ENCODE measurements at places on chromosomes 1 and 21.

- DNase-seq = no peak
Observed at GRCh38 chr1:32919811-32920733, 18.9 kb upstream of the TMEM54 start.

DNA sequence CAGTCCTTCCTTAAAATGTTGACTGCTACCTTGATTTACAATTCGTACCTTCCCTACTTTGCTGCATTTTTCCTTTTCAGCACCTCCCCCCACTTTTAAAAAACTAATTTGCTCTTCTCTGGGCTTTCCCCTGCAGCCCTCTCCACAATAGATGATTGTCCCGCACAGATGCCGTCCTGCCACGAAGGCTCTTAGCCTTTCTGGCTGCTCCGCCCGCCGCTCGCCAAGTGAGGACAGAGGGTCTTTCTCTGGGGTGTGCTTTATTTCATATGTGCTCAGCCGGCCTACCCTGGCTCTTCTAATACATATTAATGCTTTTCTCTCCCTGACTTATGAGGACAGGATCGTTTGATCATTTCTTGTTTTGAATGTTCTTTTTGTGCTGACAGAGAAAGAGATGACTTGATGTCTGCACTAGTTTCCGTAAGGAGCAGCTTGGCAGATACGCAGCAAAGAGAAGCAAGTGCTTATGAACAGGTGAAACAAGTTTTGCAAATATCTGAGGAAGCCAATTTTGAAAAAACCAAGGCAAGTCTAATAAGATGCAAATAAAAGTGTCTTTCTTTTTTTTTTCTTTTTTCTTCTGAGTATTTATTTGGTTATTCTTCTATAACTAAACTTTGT is 60.6 kb downstream of the SDCCAG8 start:
- no peak for DNase-seq

GRCh38 chr1:207428783-207429182 is 25.3 kb upstream of the CR2 start:
- no peak for DNase-seq

DNA sequence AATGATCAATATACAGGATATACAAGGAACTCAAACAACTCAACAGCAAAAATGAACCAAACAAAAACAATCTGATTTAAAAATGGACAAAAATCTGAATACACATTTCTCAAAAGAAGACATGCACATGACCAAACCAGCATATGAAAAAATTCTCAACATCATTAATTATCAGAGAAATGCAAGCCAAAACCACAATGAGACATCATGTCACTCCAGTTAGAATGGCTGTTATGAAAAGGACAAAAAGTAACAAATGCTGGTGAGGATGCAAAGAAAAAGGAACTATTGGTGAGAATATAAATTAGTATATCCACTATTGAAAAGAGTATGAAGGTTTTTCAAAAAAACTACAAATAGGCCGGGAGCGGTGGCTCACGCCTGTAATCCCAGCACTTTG is 42.0 kb downstream of the FCRL3 start:
- DNase-seq = no peak

DNA sequence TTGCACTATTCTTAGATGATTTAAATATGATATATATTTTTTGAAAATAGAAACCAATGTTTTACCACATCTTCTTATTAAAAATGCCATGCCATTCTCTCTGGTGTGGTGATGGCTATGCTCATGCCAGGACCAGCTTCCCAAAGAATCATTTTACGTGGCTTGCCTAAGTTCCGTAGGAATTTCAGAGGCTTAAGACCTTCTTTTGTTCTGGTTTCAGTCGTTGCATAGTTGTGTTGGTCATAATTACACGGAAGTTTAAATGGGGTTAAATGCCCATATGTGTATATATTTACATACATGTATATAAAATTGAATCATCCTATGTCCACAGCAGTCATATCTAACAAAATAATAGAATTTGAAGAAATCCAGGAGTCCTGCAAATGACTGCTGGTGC is 78.7 kb upstream of the PLPPR5 start:
- no peak for DNase-seq

- no peak for DNase-seq
Observed at GRCh38 chr1:207814469-207814868, 62.6 kb downstream of the CD46 start.

DNA sequence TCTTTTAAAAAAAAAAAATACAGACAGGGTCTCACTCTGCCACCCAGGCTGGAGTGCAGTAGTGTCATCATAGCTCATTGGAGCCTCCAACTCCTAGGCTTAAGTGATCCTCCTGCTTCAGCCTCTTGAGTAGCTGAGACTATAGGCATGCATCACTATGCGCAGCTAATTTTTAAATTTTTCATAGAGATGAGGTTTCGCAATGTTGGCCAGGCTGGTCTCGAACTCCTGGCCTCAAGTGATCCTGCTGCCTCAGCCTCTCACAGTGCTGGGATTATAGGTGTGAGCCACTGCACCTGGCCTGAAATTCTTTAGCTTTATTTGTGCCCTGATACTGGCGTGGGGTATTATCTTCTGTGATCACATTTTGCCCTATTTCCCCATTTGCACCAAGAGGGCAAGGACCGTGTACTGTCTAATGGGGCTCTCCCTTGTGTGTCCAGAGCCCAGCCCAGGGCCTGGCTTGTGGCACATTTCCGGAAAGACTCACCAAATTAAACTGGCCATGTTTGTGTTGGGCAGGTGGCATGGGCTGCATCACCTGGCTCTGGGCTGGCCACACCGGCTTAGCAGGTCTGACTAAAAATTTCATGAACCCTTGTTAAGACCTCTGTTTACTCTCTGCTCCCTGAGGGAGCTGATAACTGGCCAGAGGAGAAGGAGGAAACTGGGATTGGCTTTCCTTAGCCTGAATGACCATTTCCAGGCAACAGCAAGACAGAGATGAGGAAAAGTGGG is 32.2 kb downstream of the TRIM62 start:
- no peak for DNase-seq

GRCh38 chr1:181131255-181131941 is 42.9 kb downstream of the IER5 start:
- DNase-seq = no peak

- no peak for DNase-seq
Observed at GRCh38 chr21:45149021-45149420, 74.6 kb downstream of the ADARB1 start.

- no peak for DNase-seq
Observed at GRCh38 chr1:8472668-8473067, 154.8 kb downstream of the SLC45A1 start.

- DNase-seq = no peak
Observed at GRCh38 chr1:174222166-174222949, 63.0 kb downstream of the RABGAP1L start.

DNA sequence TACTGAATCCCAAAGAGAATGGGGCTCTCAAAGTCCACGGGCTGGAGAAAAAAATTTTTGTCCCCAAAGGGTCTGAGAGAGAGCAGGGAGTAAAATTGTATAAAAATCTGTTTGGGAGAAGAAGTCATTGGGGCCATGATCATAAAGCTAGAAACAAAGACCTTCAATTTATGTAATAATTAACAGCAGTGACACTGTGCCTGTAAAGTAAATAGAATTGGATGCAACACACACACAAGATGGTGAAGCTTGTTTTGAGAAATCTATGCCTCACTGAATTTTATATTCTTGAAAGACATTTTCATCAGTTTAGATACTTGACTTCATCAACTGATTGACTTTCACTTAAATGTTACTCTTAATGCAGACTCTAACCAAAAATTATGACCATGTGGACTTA is 600.5 kb upstream of the ADAMTS5 start:
- DNase-seq = no peak

GRCh38 chr1:116948046-116948445 is 38.3 kb downstream of the PTGFRN start:
- no peak for DNase-seq

GRCh38 chr1:37719572-37720195 is 27.4 kb downstream of the CDCA8 start:
- DNase-seq = no peak

DNA sequence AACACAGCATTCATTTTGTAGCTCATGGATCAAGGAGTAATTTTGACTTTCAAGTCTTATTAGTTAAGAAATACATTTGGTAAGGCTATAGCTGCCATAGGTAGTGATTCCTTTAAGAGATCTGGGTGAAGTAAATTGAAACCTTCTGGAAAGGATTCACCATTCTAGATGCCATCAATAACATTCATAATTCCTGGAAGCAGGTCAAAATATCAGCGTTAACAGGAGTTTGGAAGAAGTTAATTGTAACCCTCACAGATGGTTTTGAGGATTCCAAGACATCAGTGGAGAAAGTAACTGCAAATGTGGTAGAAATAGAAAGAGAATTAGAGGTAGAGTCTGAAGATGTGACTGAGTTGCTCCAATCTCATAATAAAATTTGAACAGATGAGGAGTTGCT is 216.6 kb downstream of the GREM2 start:
- no peak for DNase-seq

GRCh38 chr1:109776911-109777310 is 13.2 kb upstream of the EPS8L3 start:
- DNase-seq = no peak

DNA sequence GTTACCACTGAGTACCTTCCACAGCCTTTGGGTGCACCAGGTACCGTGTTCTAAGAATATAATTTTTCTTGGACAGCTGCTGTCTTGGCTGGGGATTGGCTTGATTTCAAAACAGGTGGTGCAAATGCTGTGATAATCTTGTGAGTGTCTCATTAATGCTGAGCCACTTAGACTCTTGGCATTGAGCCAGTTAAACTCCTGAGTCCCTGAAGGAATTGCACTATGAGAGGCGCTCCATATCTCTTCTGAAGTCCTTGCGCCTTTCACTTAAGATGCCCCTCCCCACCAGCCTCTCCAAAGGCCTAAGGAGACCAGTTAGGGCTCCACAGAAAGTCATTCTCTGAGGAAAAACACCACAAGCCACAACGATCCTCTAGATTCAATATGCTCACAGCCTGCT is 51.0 kb downstream of the BACH1 start:
- DNase-seq = peak; percentile 95

DNA sequence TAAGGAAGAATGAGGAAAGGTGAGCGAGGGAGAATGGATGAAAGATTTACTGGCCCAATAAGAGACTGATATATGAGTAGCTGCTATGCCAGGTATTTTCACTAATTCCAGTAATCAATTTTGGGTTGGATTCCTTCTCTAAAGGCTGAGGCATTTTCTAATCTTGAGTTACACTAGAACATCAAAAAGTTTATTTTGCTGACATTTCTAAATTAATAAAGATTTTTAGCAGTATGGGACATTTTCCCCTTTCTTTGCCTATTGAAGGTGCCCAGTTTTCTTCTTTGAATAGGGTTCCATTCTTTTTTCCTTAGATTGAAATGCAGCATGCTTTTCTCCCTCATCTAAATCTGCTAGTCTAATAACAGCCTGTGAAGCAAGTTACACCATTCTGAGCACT is 52.9 kb downstream of the ZNHIT6 start:
- DNase-seq = no peak

DNA sequence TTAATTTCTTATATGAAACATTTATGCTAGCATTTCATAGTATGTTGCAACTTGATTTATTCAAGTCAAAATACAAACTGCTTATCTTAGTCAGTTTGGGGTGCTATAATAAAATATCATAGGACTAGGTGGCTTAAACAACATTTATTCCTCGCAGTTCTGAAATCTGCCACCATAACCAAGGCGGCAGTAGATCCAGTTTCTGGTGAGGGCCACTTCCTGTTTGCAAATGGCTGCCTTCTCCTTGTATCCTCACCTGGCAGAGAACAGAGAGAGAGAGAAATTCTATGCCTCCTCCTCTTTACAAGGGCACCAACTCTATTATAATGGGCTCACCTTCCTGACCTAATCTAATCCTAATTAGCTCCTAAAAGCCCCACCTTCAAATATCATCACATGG is 76.1 kb upstream of the RGS2 start:
- no peak for DNase-seq

- no peak for DNase-seq
Observed at GRCh38 chr1:5917591-5918274, 74.5 kb downstream of the NPHP4 start.

DNA sequence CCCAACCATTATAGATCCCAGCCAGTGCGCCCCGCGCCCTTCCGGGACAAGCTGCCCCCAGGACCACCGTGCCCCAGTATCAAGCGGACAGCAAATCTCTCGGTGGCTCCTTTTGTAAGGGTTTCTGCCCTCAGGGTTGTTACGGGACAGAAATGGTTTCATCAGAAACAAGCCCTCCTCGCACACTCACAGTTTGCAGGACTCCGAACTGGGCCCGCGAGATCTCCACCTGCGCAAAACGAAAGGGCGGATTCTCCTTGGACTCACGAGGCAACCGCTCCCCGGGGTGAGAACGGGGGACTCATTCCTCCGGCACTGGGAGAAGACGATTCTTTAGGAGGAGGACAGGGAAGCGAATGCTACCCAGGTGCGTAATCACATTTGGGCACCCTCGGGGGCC is 51.1 kb upstream of the H6PD start:
- DNase-seq = no peak

GRCh38 chr1:25858494-25858893 is 763 bp downstream of the AUNIP start:
- no peak for DNase-seq

Measured in NCI-H524 treated with DMSO at 0.1 percent for 48 hours (cell line).